Kidney tubule cell (primary cell): ENCODE measurements at places on chromosomes 16 and 17.

DNA sequence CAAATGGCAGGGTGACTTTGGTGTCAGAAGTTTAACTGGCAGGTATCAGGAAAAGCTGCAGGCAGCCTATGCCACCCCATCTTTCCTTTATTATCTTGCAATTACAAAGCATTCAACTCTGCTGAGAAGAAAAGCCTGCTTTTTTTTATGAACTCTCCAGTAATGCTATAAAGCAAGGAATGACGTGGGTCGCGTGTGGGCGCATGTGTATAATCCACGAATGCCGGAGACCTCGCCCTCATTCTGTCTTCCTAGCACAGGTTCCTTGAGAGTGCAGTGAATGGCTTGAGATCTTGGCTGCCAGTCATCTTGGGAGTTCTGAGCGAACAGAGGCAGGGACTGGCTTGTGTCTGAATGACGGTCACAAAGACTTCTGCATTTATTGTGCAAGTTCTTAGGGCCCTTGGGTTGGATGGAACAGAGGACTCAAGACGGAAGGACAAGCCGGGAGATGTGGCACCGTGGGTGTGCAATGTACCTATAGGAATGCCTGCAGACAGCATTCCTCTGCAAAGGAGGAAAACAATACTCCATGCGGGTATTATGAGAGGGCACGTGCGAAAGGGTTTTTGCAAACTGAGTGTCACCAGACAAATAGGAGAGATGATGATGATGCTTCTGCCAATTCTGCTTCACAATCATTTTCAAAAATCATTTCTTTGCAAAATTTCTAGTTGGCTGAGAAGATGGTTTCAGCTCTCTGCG lies 96.1 kb upstream of the ELAC2 start:
- no peak for DNase-seq

- DNase-seq: peak; percentile 70
Measured at GRCh38 chr17:72030067-72030899, 90.5 kb upstream of the SOX9 start.

- peak; percentile 22 for DNase-seq
Measured at GRCh38 chr17:50221266-50221863, 19.9 kb upstream of the COL1A1 start.

DNA sequence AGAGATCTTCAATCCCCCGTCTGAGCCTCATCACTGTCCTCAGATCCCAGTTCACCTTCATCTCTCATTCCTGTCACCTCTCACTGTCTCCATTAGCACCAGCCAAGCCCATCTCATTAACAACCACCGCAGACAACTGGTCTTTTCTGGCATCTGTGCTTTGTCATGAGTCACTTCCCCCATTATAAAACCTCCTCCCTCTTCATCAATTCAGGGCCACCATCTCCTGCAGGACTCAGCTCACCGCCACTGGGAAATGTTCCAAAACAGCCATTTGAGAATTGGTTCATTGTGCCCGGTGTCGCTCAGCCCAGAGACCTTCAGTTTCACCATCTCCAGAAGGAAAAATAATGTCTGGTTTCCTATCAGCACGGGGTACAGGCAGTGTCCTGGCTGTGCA lies 56.9 kb upstream of the TEKT3 start:
- peak; percentile 63 for DNase-seq

- DNase-seq: no peak
Measured at GRCh38 chr17:52140601-52141000, 17.9 kb downstream of the CA10 start.

DNA sequence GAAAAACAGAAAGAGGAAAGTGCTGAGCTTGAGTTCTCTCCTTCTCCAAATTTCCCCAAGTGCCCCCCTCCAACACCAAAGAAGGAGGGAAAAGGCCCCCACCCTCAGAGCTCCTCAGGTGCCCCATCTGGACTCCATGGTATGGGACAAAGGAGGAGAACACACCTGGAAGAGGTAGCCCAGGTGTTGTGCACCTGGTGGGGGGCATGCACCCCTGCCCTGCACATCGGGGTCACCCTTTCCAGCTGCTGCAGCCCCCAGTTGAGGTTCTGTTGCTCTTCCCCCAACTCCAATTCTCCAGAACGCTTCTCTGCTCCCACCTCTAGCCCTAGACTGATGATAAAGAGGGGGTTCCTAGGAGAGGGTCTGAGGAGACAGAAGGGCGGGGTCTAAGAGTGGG lies 3.0 kb upstream of the COL1A1 start:
- DNase-seq: no peak

GRCh38 chr16:3984111-3985060 lies 103.9 kb upstream of the CREBBP start:
- DNase-seq: no peak

- no peak for DNase-seq
Measured at GRCh38 chr17:6509031-6509771, 47.2 kb downstream of the PITPNM3 start.

- no peak for DNase-seq
Measured at GRCh38 chr17:67517325-67517724, 140.2 kb downstream of the PITPNC1 start.
